ENCODE measurements at places on chromosomes 1 and 21.

GRCh38 chr21:38821248-38821647 lies 15.5 kb downstream of the ETS2 start:
- no peak for DNase-seq

DNA sequence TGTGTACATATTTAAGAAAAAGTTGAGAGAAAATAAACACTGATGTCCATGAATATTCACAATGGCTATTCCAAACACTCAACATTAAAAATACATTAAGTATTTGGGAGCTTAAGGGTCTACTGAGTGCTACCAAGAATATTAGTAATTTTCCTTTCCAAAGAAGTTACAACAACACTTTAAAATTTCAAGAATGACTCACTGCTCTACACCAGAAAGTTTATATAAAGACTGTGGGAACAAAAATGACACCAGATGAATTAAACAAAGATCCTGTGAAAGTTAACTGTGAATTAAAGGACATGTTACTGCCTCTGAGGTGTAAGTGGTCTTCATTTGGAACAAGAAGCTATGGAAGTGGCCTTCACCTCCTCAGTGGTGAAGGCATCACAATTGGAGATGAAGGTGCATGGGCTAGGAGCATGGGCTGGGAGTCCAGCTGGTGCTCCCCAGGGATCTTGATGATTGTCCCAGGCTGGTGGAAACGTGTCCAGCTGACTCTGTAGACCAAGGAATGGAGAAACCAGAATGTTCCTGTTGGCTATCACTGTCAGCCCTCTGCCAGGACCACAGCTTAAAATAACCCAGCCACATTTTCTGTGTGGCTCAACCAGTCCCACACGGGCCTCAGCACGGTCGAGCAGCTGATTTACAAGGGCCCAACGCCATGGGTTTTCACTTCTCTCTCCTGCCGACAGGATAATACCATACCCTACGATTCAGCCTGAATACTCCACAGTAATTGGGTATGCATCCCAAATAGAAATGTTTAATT lies 28.8 kb downstream of the TAF5L start:
- DNase-seq = no peak

- DNase-seq = no peak
These were observed 14.5 kb downstream of the PLA2G4A start for GRCh38 chr1:186843226-186843625.

DNA sequence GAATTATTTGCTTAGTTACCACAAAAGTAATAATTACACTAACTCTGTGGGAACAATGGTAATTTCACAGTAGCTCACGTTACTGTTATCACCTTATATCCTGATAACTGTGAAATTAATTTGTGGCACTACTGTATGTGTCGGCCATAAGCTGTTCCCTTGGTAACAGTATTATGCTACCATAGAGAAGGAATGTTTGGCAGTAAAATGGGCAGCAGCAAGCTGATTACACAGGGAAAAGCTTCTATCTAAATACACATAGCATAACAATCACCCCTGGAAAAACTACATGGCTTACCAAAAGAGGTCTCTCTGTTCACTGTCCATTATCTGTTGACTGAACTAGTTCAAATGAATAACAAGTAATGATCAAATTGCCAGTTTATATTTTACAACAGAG lies 124.1 kb downstream of the DPYD start:
- no peak for DNase-seq

GRCh38 chr1:43828574-43828973 lies 105.0 kb upstream of the ARTN start:
- DNase-seq = no peak

DNA sequence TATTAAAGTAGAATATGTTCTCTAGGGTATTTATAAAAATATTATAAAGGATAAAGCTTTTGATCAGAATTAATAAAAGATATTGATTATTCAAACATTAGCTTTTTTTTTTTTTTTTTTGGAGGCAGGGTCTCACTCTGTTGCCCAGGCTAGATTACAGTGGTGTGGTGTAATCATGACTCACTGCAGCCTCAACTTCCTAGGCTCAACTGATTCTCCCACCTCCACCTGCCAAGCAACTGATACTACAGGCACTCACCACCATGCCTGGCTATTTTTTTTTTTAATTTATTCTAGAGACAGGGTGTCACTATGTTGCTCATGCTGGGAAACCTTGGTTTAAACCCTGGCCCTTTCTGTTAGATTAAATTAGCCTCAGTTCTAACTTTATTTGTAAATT lies 188.3 kb downstream of the CLEC20A start:
- no peak for DNase-seq

- no peak for DNase-seq
These were observed 80.5 kb downstream of the ENAH start for GRCh38 chr1:225572422-225572821.

GRCh38 chr21:45440736-45441350 lies 35.9 kb downstream of the COL18A1 start:
- no peak for DNase-seq

GRCh38 chr1:46393510-46393909 lies 607 bp upstream of the FAAH start:
- no peak for DNase-seq

DNA sequence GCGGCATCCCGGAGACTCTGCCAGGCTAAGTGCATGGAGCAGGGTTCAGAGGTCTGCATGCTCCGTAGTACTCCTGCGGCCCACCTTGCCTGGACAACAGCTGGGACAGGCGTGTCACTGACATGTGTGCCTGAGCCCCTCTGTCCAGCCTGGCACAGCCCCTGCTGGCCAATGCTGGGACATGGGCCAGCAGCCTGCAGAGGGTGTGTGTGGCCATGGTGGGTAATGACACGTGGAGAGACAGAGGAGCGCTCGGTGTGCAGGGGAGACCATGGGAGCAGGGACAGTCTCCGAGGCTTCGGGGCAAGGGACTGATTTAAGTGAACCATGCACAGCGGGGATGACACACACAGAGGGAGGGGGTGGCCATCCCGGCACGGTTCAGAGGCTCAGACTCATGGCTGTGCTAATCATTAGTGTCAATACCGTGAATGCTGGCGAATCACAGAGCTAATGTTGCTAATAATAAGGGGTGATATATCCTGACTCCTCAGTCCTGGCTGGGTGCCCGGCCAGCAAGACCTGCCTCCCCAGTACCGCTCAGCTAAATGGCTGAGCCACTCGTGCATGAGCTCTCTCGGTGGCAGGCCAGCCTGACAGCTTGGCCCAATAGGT lies 41.5 kb downstream of the IGSF21 start:
- no peak for DNase-seq

All from T-helper 1 cell (primary cell).